Heart right ventricle (tissue), 16 donors: ENCODE measurements at places on chromosomes 6 and 20. TPM values are rescaled to one million over a fixed set of nuclear protein-coding genes. Genes with fewer than 3 reads are reported as not detected.

DNA sequence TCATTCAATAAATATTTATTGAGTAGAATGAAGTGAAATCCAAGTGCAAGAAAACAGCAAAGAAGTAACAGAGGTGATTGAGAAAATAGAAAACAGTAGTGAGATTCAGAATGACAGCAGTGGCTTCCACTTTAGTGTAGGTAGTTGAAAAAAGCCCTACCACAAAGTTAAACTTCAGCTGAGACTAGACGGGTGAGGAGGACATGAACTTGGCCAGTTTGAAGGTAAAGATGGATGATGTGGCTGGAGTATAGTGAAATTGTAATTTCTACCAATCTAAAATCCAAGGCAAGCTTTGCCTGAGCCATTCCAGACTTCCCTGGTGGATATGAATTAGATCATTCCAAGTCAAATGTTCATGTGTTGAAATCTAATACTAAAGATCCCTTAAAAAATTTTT, 32.6 kb upstream of the AHI1 start:
- DNase-seq: no peak

DNA sequence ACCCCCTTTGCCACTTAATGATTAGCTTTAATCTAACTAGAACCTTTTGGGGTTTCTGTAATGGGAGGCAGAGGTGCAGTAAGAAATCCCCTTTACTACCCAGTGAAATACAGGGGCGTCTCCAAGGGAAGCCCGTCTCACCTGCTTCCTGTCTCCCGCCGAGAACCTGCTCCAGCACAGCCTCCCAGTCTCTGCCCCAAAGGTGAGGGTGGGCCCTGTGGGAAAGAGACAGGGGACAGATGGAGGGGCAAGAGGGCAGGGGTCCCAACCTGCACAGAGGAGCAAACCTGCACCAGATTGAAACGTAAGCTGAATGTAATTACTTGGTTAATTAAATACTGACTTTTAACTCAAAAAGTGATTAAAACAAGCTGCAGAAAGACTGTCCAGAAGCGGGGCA, 474.2 kb upstream of the SULF2 start:
- DNase-seq: no peak

Gene ADAM33
- polyA plus RNA-seq: 71.8 TPM

Gene UBE2C
- 0.54 TPM for polyA plus RNA-seq

GRCh38 chr6:168683621-168684020, 242.6 kb downstream of the SMOC2 start:
- DNase-seq: no peak

DNA sequence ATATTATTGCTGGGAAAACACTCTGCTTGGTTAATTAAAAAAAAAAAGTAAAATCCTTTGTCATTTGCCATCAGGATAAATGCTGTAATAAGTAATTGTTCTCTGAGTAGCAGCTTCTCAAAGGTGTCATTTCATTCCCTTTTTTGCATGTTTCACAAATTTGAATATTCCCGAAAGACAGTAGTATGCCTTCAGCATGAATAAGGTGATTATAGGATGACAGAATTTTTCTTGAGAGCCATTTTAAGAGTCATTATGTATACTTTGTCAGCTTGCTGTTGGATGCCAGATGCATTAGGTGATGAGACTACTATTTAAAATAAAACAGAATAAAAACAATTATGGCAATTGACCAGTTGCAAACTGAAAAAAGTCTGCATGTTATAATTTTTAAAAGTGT, 200.7 kb downstream of the HDGFL1 start:
- no peak for DNase-seq

GRCh38 chr20:32557319-32557718, 27.8 kb downstream of the NOL4L start:
- DNase-seq: no peak

Gene ZNF165
- polyA plus RNA-seq: 0.51 TPM

Gene LRP11
- polyA plus RNA-seq: 5.2 TPM

DNA sequence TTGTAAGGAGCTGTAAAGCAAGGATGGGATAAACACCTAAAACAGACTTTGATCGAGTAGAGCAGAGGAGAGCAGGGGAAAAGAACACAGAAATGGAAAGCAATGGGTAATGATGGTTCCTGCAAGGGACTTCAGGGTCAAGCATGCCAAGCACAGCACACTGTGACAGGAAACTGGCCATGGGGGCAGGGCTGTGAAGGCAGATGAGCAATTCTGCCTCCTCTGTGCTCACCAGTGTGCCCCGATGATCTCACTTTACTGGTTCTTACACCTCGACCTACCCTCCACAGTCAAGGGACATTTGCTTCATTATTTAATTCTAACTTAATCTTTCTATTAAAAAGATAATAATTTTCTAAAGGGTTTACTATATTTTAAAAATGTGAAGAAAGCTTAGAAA, 21.6 kb upstream of the MYB start:
- DNase-seq: no peak

Gene TTI1
- polyA plus RNA-seq: 10.4 TPM

- no peak for DNase-seq
Measured at GRCh38 chr20:13006825-13007224, 1.9 kb upstream of the SPTLC3 start.

Gene SOX18
- polyA plus RNA-seq: 60.0 TPM

DNA sequence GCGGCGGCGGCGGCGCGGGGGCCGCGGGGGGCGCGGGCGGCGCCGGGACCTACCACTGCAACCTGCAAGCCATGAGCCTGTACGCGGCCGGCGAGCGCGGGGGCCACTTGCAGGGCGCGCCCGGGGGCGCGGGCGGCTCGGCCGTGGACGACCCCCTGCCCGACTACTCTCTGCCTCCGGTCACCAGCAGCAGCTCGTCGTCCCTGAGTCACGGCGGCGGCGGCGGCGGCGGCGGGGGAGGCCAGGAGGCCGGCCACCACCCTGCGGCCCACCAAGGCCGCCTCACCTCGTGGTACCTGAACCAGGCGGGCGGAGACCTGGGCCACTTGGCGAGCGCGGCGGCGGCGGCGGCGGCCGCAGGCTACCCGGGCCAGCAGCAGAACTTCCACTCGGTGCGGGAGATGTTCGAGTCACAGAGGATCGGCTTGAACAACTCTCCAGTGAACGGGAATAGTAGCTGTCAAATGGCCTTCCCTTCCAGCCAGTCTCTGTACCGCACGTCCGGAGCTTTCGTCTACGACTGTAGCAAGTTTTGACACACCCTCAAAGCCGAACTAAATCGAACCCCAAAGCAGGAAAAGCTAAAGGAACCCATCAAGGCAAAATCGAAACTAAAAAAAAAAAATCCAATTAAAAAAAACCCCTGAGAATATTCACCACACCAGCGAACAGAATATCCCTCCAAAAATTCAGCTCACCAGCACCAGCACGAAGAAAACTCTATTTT, 2.0 kb downstream of the FOXC1 start:
- DNase-seq: no peak

Gene MOG
- polyA plus RNA-seq: 3.1 TPM

Gene NKAPL
- polyA plus RNA-seq: 9.7 TPM

DNA sequence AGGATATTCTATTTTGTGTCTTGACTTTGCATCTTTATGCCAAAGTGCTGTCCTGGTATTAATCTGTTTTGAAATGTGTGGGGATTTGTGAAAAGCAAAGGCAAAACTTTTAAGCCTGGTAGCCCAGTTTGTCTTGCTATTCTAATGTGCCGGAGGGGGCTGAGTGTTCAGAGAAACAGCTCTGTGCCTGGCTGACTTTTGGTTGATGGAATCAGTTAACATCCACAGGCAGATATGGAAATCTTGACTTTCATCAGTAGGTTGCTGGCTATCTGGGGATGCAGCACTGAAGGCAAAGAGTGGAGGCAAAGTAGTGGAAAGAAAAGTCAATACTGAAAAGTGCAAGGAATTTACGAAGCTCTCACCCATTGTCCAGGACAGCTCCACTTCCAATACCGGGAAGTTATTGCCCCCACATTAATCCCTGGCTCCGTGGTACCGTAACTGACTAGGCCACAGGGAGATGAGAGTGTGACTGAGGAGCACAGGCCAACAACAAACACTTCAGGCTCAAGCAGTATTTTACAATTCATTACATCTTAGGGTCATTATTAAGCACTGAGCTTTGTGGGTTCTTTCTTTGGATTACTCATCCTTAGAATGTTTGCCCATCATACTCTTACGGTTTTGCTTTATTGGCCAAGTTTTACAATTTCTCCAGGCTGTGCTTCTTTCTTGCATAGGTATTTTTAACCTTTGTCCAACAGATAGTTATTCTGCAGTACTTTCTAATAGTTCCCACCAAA, 164.6 kb downstream of the MTFR2 start:
- no peak for DNase-seq

- no peak for DNase-seq
Measured at GRCh38 chr6:89222712-89223039, 5.5 kb upstream of the GABRR1 start.

DNA sequence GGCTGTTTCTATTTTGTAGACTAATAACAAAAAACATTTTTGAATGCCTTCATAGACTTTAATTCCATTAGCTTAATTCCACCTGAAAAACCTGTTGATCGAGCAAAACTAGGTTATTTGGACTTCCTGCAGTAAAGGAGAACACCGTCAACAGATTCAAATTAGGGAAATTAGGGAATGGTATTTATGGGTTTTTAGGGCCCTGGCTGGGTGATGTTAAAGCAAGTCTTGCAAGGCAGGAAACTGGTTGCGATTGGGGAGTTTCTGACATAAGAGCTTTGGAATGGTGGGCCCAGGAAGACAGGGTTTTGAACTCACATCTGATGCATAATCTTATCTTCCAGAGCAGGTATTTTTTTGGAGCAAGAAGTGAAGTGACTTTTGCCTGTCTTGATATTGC, 40.1 kb upstream of the TFAP2C start:
- no peak for DNase-seq

DNA sequence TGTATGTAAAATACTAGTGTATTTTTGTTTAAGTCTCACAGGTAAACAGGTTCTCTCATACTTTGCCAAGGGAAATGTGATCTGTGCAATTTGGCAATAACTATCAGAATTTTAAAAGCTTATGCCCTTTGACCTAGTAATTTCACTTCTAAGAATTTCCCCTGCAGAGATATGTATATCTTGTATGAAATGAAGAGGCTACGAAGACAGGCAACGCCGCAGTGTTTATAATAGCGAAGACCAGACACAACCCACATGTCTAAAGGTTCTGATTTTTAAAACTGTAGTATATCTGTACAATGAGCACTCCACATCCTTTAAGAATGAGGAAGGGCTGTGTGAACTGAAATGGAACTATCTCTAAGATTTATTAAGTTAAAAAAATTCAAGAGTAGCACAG, 7.5 kb downstream of the TRAF3IP2 start:
- DNase-seq: no peak

GRCh38 chr6:37016995-37017394, 11.5 kb downstream of the FGD2 start:
- DNase-seq: no peak

GRCh38 chr6:112210852-112211251, 43.5 kb downstream of the LAMA4 start:
- DNase-seq: no peak

- peak; percentile 60 for DNase-seq
Measured at GRCh38 chr6:7173843-7174503, 66.2 kb downstream of the RREB1 start.

Gene SLC44A4
- polyA plus RNA-seq: not detected

DNA sequence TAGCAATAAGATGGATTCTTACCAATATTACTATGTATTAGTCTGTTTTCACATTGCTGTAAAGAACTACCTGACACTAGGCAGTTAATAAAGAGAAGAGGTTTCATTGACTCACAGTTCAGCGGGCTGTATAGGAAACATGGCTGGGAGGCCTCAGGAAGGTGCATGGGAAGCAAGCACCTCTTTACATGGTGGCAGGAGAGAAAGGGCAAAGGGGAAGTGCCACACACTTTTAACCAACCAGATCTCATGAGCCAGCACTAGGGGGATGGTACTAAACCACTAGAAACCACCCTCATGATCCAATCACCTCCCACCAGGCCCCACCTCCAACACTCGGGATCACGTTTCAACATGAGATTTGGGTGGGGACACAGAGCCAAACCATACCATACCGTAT, 40.7 kb upstream of the CCDC167 start:
- DNase-seq: no peak

DNA sequence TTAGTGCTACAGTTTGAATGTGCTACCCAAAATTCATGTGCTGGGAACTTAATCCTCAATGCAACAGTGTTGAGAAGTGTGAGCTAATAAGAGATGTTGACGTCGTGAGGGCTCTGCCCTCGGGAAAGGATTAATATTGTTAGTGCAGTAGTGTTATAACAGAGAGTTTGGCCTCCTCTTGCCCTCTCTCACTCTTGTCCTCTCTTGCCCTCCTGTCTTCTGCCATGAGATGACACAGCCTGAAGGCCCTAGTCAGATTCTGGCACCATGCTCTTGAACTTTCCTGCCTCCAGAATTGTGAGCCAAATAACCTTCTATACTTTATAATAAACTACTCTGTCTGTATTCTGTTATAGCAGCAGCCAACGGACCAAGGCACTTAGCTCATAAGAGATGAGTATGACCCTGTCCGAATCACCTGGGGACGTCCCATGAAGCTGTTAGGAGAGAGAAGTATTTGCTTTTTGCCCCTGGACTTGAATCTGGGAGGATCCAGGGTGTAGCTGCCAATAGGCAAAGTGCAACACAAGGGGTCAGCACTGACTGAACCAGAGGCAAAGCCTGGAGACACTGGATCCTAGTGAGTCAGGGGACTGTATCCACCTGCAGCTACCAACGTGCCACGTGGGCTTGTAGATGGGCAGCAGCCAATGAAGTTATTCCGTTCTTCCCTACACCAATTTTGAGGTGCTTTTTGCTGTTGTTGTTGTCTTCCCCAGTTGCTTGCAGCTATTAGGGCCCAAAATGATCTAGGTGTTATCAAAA, 233.7 kb downstream of the THBS2 start:
- no peak for DNase-seq

Gene MAS1L
- not detected for polyA plus RNA-seq

- DNase-seq: peak; percentile 40
Measured at GRCh38 chr6:6315660-6316059, 4.8 kb downstream of the F13A1 start.

DNA sequence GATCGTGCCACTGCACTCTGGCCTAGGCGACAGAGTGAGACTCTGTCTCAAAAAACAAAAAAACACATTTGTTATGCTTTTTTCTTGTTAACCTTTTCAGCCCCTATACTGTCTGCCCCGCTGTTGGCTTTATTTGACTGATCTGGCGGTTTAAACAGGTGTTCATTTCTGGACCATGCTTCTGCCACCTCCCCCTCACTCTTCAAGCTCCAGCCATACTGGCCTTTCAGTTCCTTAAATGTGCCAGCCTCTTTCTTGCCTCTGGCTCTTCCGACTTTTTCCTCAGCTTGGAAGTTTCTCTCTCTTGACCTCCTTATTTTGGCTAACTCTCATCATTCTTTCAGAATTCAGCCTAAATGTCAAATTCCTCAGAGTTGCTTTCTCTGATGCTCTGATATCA, 35.2 kb upstream of the TXLNB start:
- DNase-seq: no peak

GRCh38 chr6:35477028-35477427, 8.8 kb downstream of the RPL10A start:
- DNase-seq: no peak

Gene CSE1L
- 37.6 TPM for polyA plus RNA-seq

DNA sequence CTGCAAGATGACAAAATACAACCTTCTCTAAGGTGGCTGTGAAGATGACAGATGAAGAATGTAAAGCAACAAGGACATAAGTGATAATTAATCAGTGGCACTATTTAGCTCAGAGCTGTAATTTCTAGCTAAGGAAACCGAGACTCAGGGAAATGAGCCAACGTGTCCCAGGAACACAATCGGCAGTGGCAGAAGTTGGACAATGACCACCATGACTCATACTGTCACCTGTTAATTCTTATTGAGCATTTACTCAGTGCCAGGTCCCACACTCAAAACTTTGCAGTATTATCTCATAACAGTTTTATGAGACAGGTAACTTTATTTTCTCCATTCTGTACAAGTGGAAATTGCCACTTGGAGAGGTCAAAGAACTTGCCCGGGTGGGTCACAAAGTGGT, 55.8 kb downstream of the LAMA4 start:
- DNase-seq: no peak

Gene HLA-DQB2
- polyA plus RNA-seq: not detected

Gene PTGIS
- 6.5 TPM for polyA plus RNA-seq
